ENCODE measurements at places on chromosomes 6 and 20.

DNA sequence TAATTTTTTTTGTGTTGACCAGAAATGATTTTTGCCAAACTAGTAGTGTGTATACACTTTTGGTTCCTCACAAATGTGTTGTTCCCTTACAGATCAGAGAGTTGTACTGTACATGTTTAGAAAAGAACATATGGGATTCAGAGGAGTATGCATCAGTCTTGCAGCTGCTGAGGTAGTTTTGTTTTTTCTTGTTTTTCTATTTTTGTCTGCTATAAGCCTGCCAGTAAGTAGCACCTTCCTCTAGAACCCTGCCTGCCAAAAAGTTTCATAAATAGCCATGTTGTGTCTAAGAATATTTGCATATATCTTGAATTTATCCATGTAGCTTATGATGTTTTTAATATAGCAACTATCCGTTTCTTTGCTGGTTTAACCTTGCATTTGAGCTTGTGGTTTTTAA, 46.4 kb downstream of the ORC3 start:
- no peak for DNase-seq

- no peak for DNase-seq
Observed at GRCh38 chr6:84521511-84521910, 242.9 kb downstream of the TBX18 start.

- DNase-seq, result no peak
Observed at GRCh38 chr6:71649915-71650314, 236.4 kb upstream of the RIMS1 start.

DNA sequence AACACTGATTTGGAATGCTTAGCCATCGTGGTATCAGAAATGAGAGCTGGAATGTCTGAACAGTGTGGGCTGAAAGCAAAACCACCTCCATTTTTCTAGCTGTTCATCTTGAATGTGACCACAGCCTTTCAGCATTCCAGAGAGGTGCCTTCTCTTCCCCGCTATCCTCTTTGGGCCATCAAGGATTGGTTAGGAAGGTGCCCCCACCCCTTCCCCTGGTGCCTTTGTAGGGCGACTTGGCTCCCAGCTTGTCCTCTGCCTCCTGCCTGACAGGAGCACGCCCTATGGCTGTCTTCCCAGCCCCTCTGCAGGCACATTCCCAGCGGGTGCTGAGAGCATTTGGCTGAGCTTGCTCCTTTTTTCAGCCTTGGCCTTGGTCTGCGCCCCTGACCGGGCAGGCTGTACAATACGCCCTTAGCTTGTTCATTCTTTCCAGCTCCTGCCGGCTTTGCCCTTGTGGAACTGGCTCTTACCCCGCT, 97.5 kb downstream of the ARMC2 start:
- no peak for DNase-seq

DNA sequence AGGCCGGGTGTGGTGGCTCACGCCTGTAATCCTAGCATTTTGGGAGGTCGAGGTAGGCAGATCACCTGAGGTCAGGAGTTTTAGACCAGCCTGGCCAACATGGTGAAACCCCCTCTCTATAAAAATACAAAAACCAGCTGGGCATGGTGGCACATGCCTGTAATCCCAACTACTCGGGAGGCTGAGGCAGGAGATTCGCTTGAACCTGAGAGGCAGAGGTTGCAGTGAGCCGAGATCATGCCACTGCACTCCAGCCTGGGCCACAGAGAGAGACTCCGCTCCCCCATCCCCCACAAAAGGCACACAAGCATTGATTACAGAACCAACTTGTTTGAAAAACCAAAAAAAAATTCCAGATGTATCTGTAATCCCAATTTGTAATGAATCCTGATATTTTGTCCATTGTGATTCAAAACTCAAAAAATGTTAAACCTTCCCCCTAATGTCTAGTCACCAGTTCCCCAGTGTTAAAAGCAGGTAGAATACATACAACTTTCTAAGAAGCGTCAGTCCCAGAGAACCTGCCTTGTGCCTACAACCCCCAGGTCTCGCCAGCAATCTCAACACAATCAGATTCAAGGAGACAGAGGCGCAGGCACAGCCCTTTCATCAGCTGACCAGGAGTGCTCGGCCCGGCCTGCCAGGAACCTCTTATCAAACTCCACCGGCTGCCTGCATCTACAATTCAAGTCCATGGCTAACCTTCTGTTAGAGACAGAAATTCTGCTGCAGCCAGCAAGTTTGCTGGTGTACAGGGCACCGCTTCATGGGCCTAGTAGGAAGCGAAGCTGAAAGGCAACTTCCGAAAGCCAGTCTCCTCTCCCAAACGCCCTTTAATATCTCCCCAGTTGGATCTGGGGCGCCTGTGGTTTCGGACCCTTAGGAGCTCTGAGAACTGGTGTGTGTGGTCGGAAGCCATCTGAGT, 2.1 kb downstream of the EZR start:
- DNase-seq, result no peak

DNA sequence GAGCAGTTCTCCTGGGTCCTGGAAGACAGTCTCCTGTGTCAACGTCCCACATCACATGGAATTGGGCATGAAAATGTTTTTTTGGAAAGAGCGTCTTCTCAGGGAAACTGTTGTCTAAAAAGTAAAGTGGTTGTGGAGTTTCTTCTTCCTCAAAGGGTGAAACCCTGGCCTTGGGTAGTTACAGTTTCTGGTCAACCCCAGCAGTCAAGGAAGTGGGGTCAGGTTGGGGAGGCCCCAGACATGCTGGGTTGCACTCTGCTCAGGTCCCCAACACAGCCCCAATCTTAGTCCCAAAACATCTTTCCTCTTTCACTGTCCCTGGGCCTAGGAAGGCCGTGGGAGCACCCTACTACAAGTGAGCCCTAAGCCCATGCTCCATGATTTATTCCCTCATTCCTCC, 996 bp upstream of the NFKBIE start:
- no peak for DNase-seq

DNA sequence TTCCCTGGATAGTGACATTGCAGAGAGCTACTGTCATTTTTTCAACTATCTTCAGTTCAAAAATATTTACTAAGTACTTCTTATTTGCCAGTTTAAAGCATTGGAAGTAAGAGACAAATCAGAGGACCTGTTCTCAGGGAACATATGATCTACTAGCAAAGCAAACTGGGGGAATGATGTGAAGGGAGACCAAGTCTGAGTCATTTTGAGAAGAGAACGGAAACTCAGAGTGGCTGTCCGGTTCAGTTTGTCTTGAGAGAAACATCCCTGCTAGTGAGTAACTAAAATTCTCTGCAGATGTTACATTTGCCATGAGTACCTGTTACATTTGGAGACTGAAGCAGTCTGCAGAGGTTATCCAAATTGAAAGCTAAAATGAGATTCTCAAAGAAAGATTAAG, 118.3 kb downstream of the KCNQ5 start:
- no peak for DNase-seq

DNA sequence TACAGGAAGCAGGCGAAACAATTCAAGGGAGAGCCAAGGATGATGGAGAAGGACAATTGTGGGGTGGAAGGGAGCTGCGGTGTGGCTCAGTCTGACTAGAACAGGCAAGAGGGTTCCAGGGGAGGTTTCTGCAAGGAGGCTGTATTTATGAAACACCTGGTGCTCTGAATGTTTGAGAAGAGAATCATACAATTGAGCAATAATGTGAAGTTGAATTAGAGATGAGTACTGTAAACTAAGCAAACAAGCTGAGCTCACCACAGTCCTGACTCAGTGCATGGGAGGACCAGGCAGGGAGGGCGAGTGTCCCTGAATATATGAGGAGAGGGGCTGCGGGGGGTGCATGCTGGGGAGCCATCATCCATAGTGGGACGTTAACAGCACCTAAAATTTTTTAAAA, 279.7 kb downstream of the KIF16B start:
- no peak for DNase-seq

- DNase-seq, result no peak
Observed at GRCh38 chr20:56833427-56833826, 204.3 kb downstream of the TFAP2C start.

DNA sequence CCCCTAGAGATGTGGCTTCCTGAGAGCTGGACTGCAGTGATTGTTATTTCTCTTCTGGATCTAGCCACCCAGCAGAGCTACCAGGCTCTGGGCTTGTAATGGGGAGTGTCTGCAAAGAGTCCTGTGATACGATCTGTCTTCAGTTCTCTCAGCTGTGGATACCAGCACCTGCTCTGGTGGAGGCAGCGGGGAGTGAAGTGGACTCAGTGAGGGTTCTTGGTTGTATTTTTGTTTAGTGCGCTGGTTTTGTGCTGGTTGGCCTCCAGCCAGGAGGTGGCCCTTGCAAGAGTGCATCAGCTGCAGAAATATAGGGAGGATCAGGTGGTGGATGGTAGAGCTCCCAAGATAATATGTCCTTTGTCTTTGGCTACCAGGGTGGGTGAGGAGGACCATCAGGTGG, 33.7 kb downstream of the PAX1 start:
- no peak for DNase-seq

DNA sequence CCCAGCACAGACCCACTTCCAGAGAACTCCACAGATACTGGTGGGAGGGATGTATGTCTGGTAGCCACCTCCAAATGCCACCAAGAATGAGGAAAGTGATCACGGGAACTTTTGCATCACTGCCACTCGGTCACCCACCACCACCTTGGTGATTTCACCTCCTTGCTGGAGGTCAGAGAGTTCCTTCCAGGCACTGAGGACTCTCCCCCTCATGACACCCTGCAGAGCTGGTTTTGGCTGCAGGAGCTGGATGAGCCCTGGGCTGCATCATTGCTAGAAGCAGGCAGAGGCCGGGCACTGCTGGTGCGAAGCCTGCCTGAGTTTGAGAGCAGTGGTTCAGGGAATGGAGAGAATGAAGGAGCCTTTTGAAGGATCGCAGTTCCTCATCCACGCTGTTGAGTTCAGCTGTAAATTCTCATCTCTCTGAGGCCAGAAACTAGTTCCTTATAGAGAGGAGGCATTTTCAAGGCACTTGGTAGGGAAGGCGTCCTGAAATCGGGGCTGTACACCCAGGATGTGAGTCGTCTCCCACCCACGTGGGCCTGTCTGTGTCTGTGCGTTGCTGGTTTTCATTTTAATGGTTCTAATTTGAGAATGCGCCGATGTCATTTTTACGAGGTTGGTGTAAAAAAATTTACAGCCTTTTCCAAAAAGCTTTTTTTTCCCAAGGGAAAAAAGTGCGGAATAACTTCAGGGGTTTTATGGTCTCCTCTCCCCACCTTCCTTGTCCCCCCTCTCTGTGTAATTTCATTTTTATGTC, 25.0 kb downstream of the FOXP4 start:
- no peak for DNase-seq

GRCh38 chr6:75204217-75204958, 1.5 kb downstream of the COL12A1 start:
- DNase-seq, result no peak

All from stimulated activated CD4-positive, alpha-beta T cell treated with anti-CD3 and anti-CD28 coated beads, TNF-alpha, amount 100 ng/mL, for 48 hours (primary cell).